ENCODE measurements at places on chromosomes 2 and 18. TPM values are rescaled to one million over a fixed set of nuclear protein-coding genes. Genes with fewer than 3 reads are reported as not detected.

The CNGA3 gene
- total RNA-seq, result 0.23 TPM

DNA sequence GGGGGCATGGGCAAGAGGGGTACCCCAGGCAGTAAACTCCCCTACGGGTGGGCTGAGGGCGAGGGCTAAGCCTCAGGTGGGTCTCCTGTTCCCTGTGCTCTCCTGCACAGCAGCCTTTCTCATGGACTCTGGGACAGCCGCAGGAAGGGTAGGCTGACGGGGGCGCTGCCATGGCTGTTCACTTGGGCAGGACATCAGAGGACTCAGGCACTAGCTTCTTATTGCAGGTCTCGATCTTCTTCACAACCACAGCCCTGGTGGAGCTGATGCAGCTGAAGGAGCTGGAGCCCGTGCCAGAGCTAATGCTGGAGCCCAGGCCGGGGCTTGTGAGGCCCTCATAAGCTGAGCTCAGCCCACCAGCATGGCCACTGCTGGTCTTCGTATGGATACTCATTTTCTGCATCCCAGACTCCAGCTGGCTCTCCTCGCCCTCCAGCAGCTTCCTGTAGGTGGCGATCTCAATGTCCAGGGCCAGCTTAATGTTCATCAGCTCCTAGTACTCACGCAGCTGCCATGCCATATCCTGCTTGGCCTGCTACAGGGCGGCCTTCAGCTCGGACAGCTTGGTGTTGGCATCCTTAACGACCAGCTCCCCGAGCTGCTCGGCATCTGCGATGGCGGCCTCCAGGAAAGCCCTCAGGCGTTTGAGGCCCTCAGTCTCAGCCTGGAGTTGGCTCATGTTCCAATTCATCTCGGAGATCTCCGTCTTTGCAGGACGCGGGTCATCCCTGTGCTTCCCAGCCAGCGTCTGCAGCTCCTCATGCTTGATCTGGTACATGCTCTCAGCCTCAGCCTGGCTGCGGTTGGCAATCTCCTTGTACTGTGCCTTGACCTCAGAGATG lies 359.8 kb upstream of the SETBP1 start:
- H3K27me3 ChIP-seq, result no peaks in the 10 kb centered on the region
- no peaks in the 10 kb centered on the region for H3K4me1 ChIP-seq
- no peak for DNase-seq
- H3K4me3 ChIP-seq, result no peak overlapping the region

GRCh38 chr18:23938901-23939341 lies 75.6 kb upstream of the TTC39C start:
- peak overlapping the region; percentile 4 for H3K27ac ChIP-seq
- no peak for DNase-seq
- H3K4me1 ChIP-seq, result peaks cover 2% of the 10 kb centered on the region
- no peak overlapping the region for H3K4me3 ChIP-seq
- no peaks in the 10 kb centered on the region for H3K36me3 ChIP-seq

The TUBA3E gene
- not detected for total RNA-seq

DNA sequence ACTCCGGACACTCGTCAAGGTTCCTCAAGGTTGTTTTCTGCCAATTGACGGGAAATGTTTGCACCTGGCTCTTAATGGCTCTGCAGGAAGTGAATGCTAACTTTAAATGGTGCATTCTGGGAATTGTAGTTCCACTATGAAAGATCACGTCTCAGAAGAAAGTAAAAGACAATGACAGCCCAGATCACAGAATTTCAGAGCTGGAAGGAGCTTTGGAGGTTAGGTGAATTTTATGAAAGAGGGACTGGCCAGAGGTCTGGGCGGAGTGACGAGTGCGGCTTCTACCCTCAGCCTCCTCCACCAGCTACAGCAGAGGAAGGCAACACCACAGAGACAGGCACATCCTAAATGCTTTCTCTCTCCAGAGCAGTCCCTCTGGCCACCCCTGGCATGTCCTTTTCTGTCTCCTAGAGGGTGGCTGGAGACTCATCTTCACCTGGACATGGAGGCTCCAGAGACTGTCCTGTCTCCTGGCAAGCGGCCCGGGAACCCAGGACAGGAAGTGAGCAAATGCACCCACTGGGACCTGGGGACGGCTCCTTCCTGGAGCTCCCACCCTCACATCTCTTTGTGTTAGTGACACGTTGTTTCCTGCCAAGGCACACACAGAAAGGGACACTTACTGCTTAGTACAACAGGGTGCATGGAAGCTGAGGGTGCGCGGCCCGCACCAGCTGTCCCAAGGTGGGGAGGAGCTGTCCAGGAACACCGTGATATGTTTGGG lies 19.4 kb downstream of the THAP4 start:
- peak overlapping the region; percentile 55 for H3K27ac ChIP-seq
- H3K27me3 ChIP-seq, result no peaks in the 10 kb centered on the region
- H3K4me3 ChIP-seq, result no peak overlapping the region
- no peaks in the 10 kb centered on the region for H3K4me1 ChIP-seq
- peaks cover 6% of the 10 kb centered on the region for H3K36me3 ChIP-seq
- peak; percentile 35 for DNase-seq

- no peak overlapping the region for H3K27ac ChIP-seq
- no peak for DNase-seq
- H3K4me1 ChIP-seq, result no peaks in the 10 kb centered on the region
- no peaks in the 10 kb centered on the region for H3K27me3 ChIP-seq
- H3K4me3 ChIP-seq, result no peak overlapping the region
Measured at GRCh38 chr2:159484532-159484931, 131.8 kb downstream of the BAZ2B start.

DNA sequence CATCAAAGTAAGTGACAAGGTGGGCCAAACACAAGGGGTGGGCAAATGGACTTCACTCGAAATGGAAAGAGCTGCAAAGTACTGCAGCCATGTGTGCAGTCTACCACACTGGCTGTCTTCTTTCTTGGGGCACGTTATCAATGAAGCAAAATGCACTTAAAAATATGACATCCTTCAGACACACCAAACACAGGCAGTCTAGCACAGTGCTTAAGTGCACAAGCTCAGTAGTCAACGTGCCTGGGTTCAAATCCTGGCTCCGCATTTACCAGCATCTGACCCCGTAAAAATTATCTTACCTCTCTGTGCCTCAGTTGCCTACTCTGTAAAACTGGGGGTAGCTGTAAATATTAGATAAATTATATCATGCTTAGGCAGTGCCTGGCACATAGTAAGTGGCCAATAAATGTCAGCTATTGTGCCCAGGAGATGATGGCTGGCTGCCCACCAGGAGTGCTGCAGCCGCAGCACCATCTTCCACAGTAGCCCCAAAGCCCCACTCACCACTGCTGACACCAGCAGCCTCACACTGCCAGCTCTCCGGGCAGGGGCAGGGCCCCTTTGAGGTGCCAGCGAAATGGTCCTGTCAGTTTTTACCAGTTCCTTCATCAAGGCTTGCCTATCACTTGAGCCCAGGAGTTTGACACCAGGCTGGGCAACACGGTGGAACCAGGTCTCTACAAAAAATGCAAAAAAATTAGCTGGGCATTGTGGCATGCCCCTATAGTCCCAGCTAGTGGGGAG lies 121.8 kb upstream of the SLC1A4 start:
- no peaks in the 10 kb centered on the region for H3K27me3 ChIP-seq
- H3K4me1 ChIP-seq, result peaks cover 5% of the 10 kb centered on the region
- H3K27ac ChIP-seq, result no peak overlapping the region
- no peak for DNase-seq
- H3K36me3 ChIP-seq, result no peaks in the 10 kb centered on the region
